ENCODE measurements at places on chromosomes 7 and 10.

DNA sequence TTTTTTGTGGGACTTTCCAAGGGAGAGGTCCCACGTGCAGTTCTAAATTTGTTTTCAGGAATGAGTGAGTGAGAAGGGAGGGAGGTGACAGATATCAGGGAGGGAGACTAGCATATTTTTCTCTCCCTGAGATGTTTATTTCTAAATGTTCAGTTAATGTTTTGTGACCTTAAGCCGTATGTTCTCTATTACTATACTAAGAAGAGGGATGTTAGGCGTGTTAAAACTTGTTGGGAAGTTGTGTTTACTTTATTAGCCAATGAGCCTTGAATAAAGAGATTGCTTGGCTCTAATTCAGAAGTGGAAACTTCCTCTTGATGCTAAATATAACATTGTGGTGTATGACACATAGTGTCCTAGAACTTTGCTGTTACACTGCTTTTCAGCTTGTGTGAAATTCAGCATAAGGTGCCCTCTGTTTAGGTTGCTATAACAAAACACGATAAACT lies 37.3 kb downstream of the DNAH11 start:
- DNase-seq, result no peak

DNA sequence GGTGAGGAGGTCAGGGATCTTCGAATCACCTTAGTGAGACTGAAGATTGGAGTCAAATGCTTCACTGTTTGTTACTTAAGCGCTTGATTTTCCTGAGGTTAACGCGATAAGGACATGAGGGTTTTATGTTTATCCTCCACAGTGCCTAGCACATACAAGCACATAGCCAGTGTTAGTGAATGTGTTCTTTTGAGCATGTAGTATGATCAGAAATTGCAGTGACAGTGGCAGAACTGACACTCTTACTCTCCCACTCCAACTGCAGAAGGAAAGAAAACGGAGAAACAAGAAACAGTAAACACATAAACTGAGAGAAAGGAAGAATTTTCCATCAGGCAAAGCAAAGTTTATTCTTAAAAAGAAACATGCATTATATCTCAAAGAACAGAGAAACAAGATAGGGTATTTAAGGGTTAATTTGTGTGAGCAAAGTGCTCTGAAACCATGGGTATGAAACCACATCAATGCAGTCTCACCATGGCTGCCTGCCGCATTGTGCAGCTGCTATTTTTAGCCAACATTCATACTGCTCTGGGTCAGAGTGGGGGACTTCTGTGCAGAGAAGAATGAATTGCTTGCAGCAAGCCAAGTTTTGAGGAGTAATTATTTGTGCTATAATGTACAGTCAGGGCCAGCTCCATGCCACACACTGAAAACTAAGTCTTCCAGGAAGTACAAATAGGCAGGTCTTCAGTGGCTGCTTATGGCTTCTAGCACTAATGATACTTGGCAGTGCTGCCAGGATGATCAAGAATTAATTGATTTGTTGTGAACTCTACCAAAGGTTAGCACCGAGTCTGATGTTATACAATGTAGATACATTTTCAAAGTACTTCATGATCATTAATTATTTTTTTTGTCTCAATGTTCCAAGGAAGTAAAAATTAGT lies 152.0 kb downstream of the MACC1 start:
- no peak for DNase-seq

- no peak for DNase-seq
Observed at GRCh38 chr10:50346942-50347341, 95.6 kb upstream of the ASAH2 start.

DNA sequence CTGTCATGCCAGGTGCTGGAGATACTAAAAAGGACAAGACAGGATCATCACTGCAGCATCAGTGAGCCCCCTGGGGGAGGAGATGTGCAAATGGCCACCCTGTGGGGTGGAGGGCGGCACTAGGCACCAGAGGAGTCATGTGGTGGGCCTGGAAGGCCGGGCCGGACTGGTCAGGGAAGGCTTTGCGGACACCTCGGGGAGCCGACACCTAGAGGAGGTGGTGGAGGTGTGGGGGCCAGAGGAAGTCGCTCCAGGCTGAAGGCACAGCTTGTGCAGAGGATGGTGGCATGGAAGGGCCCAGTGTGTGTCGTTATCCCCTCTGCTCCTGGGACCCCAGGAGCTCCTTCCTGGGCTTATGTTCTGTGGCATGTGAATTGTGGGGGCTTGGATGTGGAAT lies 437.7 kb downstream of the RPS24 start:
- no peak for DNase-seq

DNA sequence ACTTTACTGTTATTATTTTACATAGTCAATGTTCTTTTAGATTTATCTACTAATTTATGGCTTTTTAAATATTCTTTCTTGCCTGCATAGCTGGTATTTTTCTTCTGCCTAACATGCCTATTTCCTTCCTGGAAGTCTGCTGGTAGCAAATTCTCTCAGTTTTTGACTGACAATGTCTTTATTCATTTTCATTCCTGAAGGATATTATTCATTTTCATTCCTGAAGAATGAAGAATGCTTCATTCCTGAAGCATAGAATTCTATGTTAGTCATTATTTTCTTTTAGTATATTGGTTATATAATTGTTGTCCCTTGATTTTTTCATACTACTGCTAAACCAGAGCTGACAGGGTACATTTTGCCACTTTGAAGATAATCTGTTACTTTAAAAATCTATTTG lies 41.8 kb downstream of the TMEM168 start:
- no peak for DNase-seq

DNA sequence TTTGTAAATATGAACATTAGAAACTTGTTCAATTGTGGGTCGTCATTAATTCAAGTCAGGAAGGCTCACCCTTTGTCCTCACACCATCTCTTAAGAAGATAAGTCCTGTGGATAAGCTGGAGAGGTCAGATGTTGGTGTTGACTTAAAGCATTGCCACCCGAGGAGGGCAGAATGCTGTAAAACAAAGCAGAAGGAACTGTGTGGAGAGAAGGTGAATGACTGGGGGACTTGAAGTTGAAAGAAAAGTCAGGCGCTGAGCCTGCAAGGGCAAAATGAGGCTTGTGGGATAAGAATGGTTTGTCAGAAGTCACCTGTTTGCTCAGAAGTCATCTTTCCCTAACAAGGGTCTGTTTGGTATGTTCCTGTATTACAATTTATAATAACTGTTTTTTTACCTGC lies 9.1 kb downstream of the RPA3 start:
- DNase-seq, result no peak

GRCh38 chr7:157271991-157272324 lies 64.8 kb upstream of the DNAJB6 start:
- DNase-seq, result no peak

- DNase-seq, result no peak
Observed at GRCh38 chr7:1743481-1744230, 73.6 kb downstream of the ELFN1 start.

GRCh38 chr10:60905580-60905979 lies 38.4 kb downstream of the RHOBTB1 start:
- no peak for DNase-seq

DNA sequence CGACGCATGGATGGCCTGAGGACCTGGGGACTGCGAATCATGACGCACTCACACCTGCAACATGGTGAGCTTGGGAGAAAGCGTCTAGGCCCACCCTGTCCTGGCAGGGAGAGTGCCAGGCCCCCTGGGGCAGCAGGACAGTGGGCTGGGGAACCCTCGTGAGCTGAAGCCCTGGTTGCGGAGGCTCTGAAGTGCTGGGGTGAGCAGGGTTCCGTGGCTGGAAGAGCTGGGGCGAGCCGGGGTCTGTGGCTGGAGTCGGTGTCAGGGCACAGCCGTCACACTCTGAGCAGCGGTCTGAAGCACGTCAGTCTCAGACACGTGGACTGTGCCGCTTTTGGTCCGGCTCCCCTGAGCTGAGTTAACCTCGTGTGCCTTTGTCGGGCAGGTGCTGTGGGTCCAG lies 4.7 kb downstream of the SUN1 start:
- DNase-seq, result no peak

DNA sequence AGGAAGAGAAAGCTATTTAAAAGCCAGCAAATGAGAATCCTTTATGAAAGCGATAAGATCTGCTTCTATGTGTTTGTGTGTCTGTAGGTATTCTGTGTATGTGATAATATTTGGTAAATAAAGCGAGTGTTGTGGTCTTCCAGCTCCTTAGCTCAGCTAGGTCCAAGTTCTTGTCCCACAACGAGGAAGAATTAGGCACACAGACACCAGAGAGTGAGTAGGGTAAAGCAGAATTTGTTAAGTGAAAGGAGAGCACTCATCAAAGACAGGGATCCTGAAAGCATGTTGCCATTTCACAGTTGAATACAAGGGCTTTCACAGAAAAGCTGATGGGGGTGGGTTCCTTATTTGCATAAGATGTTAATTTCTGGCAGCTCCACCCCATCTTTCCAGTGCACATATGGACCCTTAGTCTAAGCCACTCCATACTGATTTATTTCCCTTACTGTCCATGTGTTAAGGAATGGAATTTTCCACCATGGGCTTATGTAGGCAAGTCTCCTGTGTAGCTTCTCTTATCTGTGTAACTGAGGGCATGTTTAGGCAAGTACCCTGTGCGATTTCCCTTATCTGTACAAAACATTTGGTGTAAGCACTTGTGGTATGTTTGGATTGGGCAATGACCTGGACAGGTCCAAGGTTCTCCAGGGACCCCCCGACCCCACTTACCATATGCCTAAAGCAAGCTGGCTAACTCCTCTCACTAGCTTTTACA lies 165.9 kb upstream of the VIPR2 start:
- DNase-seq, result no peak

DNA sequence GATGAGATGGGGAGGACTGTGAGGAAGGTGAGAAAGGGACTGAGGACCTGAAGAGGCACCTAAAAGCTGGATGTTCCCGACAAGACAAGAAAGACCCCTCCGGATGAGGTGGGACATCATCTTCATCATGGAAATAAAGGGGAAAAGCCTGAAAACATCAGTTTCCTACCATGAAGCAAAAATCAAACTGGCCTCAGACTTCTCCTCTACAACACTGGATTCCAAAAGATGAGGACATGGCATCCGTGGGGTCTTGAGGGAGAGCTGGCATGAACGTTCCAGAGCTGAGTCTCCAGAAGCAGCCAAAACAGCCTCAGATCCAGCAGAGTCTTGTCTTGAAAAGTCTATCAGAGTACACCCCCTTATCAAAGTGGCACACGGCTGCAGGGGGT lies 44.5 kb downstream of the DIP2C start:
- no peak for DNase-seq

DNA sequence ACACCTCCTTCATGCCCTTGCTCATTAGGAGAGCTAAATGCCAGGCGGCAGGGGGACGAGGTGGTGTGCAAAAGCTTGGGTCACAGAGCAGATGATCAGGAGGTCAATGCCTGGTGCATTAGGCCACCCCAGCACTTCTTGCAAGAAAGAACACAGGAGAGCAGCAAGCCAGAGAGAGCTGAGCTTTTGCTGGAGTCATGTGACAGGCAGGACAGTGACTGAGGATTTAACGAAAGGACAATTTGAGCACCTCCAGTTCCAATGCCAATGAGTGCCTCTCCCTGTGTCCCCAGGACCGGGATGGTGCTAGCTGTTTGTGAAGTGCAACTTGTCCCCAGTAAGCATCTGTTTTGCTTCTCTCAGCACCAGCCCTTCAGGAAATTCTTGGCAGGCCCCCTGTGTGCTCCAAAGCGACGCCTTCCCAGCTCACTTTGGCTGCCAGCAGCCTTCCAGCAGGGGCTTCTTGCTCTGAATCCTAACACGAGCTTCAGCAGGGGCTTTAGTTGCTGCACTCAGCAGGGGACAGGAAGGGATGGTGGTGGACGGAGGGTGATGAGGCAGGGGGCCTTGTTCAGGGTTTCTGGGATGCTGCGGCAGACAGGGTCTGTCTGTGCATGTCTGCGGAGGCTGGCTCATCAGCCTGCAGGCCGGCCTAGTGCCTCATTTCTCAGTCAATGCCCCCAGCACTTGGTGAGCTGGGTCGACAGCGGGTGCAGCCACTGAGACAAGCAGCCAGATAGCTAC lies 368.1 kb downstream of the RPS24 start:
- no peak for DNase-seq

GRCh38 chr10:124678557-124679240 lies 65.5 kb downstream of the FAM53B start:
- no peak for DNase-seq

GRCh38 chr7:143233816-143234532 lies 12.1 kb downstream of the TAS2R40 start:
- DNase-seq, result no peak

GRCh38 chr10:128914681-128915080 lies 552.4 kb upstream of the MGMT start:
- no peak for DNase-seq

- DNase-seq, result no peak
Observed at GRCh38 chr7:117019786-117020590, 66.7 kb downstream of the ST7 start.

- DNase-seq, result no peak
Observed at GRCh38 chr10:123790132-123790885, 101.3 kb downstream of the CPXM2 start.

DNA sequence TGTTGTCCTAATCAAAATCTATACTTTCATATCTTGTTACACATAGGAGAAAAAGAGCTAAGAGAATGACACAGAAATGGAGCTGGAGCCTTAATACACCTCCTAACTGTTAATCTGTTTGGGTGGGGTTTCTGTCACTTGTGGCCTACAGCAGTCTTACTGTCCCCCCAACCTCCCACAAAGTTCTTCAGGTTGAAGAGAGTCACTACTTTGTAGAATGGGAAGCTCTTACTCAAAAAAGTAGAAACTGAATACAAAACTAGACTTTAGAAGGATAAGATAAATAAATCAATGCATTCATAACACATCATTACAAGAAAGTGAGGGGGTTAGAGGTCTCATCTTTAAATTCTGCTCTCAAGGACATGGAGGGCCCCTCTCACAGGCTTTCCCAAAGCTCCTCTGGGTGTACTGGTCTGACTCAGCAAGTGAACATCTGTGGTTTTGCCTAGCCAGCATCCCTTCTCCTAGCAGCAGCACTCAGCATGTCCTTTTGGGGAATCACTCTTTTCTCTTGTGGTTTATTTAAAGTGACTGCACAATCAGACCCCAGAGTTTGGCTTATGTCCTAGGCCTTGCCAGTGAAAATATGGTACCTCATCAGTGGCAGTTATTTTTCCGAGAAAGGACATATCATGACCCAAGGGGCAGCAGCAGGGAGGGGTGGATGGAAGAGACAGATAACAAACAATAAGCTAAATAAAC lies 2.0 kb upstream of the BLVRA start:
- DNase-seq, result no peak

DNA sequence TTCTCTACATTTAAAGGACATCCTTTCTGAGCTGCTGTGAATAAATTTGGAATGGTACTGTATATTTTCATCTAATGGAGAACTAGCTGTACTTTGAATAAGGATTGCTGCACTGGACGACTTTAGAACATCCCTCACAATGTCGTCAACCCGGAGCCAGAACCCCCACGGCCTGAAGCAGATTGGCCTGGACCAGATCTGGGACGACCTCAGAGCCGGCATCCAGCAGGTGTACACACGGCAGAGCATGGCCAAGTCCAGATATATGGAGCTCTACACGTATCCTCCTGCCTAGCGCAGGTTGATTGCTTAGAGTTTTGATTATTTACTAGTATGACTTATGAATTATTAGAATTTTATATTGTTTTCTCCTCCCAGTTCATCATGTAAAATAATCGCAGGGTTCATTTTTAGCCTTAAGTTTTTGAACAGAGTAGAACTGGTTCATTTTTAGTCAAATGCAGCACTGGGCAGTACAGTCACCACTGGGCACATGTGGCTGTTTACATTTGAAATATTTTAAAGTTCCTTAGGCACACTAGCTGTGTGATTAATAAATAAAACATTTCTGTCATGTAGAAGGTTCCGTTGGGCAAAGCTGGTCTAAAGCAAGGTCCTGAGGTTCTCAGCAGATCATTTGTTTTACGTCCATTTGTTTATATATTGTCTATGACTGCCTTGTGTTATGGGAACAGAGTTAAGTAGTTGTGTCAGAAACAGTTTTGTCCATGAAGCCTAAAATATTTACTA lies 31.5 kb downstream of the CUL1 start:
- no peak for DNase-seq

GRCh38 chr10:102775201-102775934 lies 31.6 kb downstream of the WBP1L start:
- no peak for DNase-seq
